HT-29 (cell line): ENCODE measurements at places on chromosomes 7 and 10. TPM values are rescaled to one million over a fixed set of nuclear protein-coding genes. Genes with fewer than 3 reads are reported as not detected.

DNA sequence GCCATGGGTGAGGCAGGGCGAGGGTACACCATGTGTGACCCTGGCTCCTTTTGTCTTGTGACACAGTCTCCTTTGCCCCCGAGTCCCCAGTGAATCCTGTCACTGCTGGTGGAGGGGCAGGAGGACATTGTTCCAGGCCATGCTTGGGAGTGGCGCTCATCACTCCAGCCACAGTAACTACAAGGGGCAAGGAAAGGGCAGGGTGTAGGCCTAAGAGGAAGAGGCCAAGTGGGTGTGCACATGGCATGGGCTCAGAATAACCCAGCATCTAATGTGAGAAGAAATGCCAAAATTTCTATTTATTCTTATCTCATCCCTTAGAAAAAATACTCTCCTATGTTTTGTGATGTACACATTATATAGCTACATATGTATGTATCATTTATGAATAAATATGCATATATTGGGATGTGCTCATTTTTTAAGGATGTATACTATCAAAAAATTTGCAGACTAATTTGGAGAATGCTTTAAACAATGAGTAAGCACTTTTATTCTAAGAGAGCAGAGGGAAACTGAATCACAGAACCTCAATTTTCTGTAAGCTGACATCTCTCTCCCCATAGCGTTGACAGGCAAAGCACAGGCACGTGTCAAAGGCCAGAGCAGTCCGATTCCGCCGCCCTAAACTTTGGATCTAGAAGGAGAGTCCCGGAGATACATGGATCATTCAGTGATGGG lies 36.9 kb downstream of the RNF32 start:
- no peak for DNase-seq

GRCh38 chr7:128788446-128789412 lies 3.0 kb upstream of the CCDC136 start:
- DNase-seq: no peak

DNA sequence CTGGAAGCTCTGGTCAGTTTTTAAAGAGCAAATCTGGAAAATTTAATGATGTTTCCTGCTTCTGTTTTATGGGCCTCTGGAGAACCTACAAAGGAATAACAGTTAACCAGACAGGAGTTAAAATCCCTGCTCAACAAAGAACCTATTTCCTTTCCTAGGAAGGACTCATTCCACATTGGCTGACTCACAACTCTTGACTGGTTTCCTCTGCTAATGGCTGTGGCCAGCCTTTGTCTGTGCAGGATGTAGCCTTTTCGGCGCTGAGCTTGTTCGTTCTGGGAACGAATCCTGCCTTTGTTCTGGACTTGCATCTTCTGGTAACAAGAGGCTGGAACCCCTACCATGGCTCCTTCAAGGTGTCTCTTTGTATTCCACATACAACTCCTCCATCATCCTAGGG lies 112.8 kb upstream of the PDCD4 start:
- no peak for DNase-seq

DNA sequence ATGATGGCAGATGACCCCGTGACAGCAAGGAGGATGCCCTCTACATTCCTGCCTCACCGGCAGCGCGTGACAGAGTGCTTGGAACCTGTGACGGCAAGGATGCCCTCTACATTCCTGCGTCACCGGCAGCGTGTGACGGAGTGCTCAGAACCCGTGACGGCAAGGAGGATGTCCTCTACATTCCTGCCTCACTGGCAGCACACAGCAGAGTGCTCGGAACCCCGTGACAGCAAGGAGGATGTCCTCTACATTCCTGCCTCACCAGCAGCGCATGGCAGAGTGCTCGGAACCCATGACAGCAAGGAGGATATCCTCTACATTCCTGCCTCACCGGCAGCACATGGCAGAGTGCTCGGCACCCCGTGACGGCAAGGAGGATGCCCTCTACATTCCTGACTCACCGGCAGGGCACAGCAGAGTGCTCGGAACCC lies 231.0 kb downstream of the DIP2C start:
- DNase-seq: no peak

GRCh38 chr10:48779546-48780152 lies 95.0 kb downstream of the WDFY4 start:
- no peak for DNase-seq

DNA sequence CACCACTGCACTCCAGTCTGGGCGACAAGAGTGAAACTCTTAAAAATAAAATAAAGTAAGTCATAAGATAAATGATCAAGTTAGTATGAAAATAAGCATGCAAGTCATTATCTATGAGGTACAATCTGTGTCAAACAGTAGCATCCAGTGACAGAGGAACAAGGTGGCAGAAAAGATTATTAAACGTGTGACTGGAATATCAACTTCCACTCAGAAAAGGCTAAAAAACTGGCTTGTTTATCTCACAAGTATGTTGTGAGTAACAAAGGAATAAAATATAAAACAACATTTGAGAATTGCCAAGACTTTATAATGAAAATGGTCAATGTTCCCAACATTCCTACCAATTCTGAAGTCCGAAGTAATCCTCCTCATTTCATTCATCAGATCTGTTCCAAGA lies 30.3 kb downstream of the ITGB1 start:
- DNase-seq: no peak

EBLN1 gene
- not detected in 2 replicates for total RNA-seq

SFTPD gene
- not detected in 2 replicates for total RNA-seq

DNA sequence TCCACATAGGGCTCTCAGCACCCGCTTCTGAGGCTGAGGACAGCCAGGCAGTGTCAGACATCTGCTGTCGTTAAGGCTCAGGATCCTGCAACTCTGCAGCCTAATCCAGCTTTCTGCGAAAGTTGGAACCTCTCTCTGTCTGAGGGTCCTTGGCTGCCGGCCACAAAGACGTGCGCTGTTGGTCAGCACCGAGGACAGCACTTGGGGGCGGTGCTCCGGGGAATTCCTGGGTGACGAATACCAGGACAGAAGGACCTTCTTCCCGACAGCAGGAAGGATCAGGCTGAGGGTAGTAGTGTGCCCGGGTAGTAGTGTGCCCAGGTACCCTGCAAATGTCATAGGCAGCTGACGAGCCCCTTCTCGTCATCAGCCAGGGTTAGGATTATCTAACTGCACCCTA lies 16.0 kb upstream of the RASGEF1A start:
- DNase-seq: no peak

DNA sequence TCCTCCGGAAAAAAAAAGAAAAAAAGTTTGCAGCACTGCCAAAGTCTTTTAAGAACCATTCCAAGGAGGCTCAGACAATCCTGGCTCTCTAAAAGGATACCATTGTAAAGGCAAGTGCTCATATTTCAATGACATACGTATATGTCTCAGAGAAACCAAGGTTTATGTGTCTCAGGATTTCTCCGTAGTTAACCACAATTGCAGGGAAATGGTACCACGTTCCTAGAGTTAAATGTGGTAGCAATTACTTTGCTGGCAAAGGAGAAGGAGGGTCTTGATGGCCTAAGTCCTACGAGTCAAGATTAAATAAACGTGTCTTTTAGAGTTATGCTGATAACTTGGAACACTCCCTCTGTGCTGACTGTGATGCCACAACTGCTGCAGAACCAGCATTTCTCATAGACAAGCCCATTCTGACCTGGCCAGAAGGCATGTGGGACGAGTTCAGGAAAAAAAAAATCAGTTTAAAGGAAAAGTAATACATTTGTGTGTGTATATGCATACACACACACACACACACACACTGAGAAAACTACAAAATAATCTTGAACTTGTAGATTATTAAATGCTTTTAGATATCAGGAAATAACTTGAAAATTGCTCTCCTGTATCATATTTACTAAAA lies 245.9 kb downstream of the FGFR2 start:
- no peak for DNase-seq

HMX3 gene
- not detected in 2 replicates for total RNA-seq

- DNase-seq: peak; percentile 25
Observed at GRCh38 chr10:122688293-122688989, 11.2 kb downstream of the C10orf120 start.

DNA sequence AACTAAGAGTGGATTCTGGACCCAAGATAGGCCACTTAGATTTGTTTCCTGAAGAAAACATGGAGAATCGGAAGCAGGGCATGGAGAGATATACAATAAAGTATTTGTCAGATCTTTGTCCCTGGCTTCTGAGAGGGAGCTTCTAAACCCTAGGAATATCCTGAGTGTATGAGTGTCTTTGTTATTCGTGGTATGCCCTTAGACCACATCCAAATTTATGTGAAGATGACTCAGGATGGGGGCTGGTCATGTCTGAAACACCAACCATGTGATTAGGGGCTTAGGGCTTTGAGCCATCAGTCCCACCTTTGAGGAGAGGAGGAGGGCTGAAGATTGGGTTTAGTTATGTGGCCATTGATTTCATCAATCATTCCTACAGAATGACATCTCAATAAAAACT lies 69.7 kb upstream of the PLPP4 start:
- no peak for DNase-seq

- peak; percentile 84 for DNase-seq
Observed at GRCh38 chr7:102236592-102237287, 49.9 kb upstream of the SH2B2 start.

- no peak for DNase-seq
Observed at GRCh38 chr7:111677848-111678247, 115.6 kb upstream of the IMMP2L start.

DNA sequence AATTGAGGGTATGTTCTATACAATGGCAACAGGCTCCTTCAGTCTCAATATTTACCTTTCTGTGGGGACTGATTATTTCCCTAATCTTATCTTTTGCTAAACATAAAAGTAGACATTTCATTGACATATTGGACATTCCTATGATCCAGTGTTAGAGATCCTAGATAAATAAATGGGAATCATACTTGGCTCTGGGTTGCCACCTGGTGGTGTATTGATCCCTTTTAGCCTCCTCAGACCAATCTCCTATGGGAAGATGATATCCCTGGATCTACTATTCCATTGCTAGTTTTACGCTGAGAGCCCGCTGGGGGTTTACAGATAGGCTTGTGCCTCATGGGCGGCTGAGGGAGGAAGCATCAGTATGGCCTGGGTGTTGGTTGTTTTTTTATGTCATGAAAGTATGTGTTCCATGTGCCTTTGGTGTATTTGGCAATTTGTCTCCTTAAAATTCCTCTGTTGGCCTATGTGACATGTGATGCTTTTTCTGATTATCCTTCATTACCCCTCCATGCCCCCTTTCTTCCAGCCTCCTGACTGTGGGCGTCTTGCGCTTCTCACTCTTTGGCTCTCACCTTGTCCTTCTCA lies 18.8 kb downstream of the CELF2 start:
- DNase-seq: peak; percentile 80

KLF14 gene
- total RNA-seq: not detected in 2 replicates

- DNase-seq: peak; percentile 46
Observed at GRCh38 chr10:90504172-90504571, 353.7 kb downstream of the HTR7 start.

DNA sequence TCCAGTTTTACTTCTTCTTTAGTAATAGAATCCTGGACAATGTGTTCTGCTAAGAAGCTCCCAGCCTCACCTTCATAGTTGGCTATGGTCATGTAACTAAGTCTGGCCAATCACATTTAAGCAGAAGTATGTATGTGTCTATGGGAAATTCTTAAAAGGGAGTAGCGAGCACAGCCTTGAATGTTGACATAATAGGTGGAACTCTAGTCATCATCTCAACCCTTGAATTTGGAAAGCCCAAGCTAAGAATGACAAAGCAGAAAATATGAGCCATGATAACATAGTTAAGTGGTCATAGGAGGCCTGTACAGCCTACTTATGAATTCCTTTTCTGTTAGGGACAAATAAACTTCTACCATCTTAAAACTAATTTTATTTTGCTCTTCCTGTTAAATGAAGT lies 134.1 kb downstream of the MAGI2 start:
- no peak for DNase-seq

GRCh38 chr10:104441329-104442000 lies 87.8 kb downstream of the CFAP58 start:
- DNase-seq: no peak

CPVL gene
- total RNA-seq: 1.8 and 5.3 TPM in 2 replicates

GIMAP1 gene
- not detected in 2 replicates for total RNA-seq

- DNase-seq: no peak
Observed at GRCh38 chr10:34854147-34854601, 39.1 kb upstream of the PARD3 start.

CALML5 gene
- 0.71 and 1.7 TPM in 2 replicates for total RNA-seq

- peak; percentile 49 for DNase-seq
Observed at GRCh38 chr7:12130609-12131008, 80.5 kb upstream of the TMEM106B start.

- no peak for DNase-seq
Observed at GRCh38 chr7:157403646-157404401, 67.0 kb downstream of the DNAJB6 start.

- DNase-seq: no peak
Observed at GRCh38 chr7:76394957-76395356, 14.5 kb downstream of the SSC4D start.

DNA sequence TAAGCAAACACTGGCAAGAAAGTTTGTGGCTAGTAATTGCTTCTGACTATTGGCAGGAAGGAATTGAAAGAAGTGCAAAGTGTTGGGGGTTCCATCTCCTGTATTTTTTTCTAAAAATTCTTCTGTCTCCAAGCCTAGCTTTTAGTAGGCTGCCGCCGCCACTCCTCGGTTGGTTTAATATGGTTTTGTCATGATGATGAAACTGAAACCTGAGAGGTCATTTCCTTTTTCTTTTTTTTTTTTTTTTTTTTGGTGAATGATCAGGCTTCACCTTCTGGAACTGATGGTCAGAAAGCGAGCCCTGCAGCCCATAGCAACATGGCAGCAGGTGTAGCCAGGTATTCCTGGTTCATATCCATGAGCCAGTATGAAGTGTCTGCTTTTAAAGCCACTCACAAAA lies 75.3 kb upstream of the AGBL3 start:
- DNase-seq: no peak

DNA sequence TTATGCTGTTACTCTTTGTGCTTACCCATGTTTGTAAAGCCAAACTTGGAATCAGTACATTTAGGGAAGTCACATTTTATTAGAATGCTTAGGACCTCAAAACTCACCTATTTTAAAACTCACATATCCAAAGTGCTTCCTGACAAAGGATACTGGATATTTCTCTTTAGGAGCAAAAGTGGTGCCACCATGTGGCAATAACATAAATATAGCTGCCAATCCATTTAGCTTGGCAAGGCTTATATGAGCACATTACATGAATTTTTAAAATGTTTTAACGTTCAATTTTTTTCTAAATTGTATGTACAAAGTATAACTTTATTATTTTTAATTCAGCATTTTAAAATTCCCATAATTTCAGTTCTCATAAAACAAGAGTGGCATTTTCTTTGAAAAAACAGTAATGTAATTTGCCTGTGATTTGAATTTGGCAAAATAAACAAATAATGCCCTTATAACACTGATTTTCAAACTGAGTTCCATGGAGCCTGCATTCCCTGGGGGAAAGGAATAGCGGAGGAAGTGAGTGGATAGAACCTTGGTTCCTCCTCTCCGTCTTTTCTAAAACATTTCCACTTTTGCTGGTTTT lies 75.4 kb downstream of the HDAC9 start:
- DNase-seq: peak; percentile 59

DNA sequence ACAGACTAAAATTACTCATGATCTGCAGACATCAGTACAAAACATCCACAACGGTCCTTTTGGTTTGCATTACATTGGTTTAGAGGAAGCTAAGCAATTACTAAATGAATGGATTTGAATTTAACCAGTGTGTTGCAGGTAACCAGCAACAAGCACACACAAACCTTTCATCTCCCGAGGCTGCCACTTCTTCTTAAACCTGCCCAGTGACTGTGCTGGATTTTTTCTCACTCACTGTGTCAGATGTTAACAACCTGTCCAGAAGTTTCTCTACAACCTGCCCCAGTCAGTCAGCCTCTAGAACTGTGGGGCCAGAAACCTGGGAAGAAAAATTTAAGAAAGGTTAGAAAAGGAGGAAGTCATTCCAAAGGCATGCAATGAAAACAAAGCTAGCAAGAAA lies 2.4 kb upstream of the MEOX2 start:
- DNase-seq: no peak

NUDT13 gene
- 1.5 and 2.7 TPM in 2 replicates for total RNA-seq

GRCh38 chr10:110013630-110014293 lies 6.0 kb downstream of the ADD3 start:
- peak; percentile 49 for DNase-seq
